ENCODE measurements at places on chromosomes 1 and 21.
A peak's percentile ranks its signal among the peaks of the same experiment; 100 is the strongest.

- no peak for DNase-seq
Observed at GRCh38 chr1:58975888-58976287, 192.0 kb upstream of the JUN start.

DNA sequence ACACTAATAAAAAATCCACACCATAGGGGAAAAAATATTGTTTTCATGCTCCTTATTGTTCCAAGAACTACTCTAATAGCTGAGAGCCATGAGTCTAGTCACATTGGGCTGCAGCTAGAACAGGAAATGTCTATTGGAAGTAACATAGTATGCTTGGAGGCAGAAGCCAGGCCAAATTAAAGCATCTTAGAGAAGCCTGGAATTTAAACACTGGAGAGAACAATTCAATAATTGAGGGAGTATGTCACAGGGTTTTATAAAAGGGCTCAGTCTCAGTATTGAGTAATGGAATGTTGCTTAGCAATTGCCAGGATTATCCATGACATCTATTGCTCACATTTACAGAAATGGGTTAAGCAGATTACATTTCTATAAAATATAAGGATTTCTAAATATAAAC, 471.3 kb downstream of the LMO4 start:
- no peak for DNase-seq

- no peak for DNase-seq
Observed at GRCh38 chr1:244437086-244437468, 14.6 kb downstream of the ADSS2 start.

- DNase-seq, result no peak
Observed at GRCh38 chr1:119469741-119470140, 37.3 kb upstream of the HSD3B1 start.

DNA sequence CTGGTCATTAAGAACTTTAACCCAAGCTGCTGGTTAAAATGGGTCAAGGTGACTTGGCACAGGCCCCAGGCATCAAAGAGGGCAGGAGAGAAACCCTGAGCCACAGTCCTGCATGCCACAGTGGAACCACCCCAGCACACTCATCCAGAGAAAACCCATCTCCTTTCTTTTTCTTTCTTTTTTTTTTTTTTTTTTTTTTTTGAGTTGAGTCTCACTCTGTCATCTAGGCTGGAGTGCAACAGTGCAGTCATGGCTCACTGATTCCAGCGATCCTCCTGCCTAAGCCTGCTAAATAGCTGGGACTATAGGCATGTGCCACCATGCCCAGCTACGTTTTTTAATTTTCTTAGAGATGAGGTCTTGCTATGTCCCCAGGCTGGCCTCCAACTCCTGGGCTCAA, 109.2 kb upstream of the RAB4A start:
- no peak for DNase-seq

GRCh38 chr1:119948342-119949214, 52.3 kb upstream of the ADAM30 start:
- DNase-seq, result peak; percentile 47

DNA sequence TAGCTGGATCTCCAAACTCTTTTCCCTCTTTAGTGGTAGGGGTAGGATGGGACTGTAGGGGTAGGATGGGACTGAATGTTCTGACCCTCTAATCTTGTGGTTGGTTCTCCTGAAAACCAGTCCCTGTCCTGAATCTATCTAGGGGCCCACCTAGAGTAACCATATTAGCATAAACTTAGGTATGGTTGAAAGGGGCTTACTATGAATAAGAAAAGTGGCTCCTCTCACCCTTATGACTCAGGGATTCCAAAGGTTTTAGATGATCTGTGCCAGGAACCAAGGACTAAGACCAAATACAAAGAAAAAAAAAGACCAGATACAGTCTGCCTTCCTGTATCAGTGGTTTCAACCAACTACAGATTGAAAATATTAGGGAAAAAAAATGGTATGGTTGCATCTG, 28.9 kb downstream of the RNF2 start:
- DNase-seq, result no peak

GRCh38 chr1:3249631-3250501, 180.9 kb downstream of the PRDM16 start:
- no peak for DNase-seq

DNA sequence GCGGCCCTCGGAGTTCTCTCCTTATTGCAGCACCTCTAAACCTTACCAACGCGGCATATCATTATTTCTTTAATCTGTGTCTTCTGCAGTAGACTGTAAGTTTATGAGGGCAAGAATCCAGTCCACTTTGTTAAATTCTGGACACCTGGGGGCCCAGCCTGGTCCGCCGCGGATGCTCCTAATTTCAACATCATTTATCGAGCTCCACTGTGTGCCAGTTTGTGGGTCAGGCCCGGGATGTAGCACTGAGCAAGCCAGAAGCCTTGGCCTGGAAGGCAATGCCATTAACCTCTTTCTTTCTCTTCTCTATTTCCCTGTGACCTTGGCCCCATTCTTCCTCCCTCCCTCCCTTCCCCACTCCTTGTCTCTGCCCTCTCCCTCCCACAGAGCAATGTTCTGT, 70.6 kb upstream of the CACNA1E start:
- DNase-seq, result no peak

DNA sequence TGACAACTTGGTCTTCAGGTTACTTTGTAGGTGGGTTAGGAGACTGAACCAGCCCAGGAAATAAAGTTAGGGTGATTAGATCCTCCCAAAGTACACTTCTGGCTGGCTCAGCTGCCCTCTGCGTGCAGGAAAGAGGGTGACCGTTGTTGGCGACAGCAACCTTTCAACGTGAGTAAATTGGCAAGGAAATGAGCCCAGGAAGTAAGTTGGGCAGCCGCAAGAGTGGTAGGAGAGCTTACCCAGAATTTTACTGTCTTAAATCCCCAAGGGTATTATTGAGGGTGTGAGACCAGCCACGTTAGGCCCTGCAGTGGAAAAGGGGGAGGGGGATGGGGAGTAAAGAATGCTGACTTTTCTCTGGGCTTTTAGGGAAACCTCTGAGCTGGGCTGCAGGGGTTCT, 1.6 kb downstream of the TENT5C start:
- no peak for DNase-seq

DNA sequence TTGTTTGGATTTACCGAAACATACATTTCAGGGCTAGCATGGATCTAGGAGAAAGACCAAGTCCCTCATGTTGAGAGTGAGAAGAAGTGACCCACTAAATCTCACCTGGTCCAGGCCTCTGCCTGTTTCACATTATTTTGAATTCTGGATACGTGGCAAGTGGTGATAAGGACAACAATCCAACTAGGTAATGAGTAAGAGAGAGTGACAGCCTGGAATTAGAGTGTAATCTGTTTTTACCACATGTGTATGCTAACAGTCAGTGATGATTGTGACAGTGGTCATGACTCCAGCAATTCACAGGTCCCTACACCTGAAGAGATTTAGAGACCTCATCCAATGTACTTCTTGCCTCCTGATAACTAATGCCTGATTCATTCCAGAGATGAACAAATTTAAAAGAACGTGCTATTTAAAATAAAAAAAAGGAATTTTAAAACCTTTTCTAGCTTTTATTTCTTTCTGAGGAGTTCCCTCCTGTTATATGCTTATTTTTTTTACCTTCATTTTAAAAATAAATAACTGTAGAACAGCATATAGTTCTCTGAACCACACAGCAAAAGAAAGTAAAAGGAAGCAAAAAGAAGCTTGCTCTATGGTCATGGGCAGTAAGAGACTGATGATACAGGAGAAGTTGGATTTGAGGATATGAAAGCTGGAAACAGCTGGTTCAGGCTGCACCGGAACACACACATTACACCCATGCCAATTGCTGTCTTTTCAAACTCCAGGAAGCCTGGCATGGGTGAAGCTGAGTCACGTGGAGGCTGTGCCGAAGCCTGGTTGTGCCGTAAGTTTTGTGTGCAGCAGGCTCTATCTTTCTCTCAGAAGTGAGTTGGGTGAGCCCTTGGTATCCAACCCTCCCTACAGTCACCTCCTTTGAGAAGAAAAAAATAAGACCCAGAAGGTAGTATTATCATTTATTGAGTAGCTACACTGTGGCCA, 14.7 kb downstream of the C1orf116 start:
- DNase-seq, result no peak

DNA sequence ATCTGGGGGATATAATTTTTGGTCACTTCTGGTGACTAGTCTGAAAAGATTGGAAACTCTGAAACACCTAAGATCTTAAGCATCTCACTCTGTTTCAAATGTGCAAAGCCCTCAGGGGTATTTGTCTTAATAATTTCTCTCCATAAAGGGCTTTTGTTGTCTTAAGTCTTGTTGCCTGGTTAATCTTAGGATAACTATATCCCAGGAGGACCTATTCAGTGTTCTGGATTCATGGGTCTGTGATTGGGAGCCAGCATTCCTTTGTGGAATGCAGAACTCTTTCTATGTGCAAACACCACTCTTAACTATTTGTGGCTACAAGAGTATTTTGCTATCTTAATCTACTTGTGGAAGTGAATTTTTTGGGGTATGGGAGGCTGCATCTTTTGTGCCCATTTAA, 1573.0 kb upstream of the PRMT6 start:
- DNase-seq, result no peak

DNA sequence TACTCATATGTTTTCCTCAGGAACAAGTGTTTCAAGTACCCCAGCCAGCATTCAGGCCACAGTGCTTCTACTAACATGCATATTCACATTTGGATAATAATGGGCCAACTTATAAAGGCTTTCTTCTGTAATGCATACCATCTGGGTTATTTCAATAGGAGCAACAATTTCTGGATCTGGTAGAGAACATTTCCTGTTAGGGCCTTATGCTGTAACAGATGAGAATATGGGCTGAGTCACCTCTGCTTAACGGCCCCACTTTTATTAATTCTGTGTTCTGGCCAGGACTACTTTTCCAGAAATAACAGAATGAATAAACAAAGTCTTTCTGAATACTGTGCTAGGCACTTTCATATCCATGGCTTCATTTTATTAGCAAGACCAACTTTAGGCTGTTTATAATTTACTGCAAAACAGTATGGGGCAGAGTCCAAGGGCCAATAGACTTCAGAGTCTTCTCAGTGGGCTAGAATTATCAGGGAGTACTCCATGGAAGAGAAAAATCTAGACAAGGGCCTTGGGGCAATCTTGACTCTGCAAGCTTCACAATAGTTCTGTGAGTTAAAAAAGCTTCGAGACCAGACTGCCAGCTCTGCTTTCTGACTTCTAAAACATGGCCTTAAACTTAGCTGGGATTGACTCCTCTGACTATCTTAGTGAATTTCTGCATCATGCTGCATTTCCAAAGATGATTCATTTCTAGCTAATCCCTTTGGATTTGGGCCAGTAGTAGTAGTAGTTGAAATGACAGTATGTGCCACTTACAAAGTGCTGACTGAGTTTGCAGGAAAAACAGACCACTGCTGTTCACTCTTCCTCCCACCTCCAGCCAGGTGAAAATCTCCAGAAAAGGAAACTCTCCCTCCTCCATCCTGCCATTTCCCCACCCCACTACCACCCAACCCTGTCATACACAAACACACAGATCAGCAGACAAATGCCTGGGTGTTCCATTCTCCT, 8.2 kb upstream of the SSX2IP start:
- no peak for DNase-seq

- DNase-seq, result no peak
Observed at GRCh38 chr1:186838380-186839040, 9.8 kb downstream of the PLA2G4A start.

DNA sequence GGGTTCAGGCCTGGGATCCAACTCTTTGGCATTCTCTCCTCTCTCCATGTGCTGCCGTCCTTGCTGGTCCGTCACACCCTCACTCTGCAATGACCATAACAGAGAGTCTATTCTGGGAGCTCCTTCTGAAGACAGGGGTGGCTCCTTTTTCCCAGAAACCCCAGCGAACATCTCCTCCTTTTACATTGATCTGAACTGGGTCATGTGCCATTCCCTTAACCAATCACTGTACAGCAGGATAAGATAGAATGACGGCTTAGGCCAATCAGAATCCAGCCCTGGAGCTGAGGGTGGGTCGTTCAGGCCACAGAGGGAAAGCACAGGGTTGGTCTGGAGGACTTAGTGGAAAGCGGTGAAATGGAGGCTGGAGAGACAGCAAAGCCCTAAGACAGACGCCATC, 740.1 kb downstream of the MATN1 start:
- DNase-seq, result no peak

GRCh38 chr1:41720861-41721410, 197.8 kb downstream of the HIVEP3 start:
- DNase-seq, result no peak

All from LNCaP clone FGC (cell line).